MG63 (cell line): ENCODE measurements at places on chromosomes 5 and 9. TPM values are rescaled to one million over a fixed set of nuclear protein-coding genes. Genes with fewer than 3 reads are reported as not detected.

Gene ZBED3
- total RNA-seq: 0.20 TPM in 1 of 2 replicates, not detected in the other

Gene VCP
- total RNA-seq: 120 and 139 TPM in 2 replicates

Gene NRARP
- total RNA-seq: 0.16 TPM in 1 of 2 replicates, not detected in the other

Gene ARAP3
- total RNA-seq: 2.1 and 4.6 TPM in 2 replicates

Gene FAXDC2
- 0.54 TPM in 1 of 2 replicates, not detected in the other for total RNA-seq

Gene TXNDC15
- 115 and 231 TPM in 2 replicates for total RNA-seq

Gene SPINK6
- not detected in 2 replicates for total RNA-seq

Gene LEAP2
- total RNA-seq: 1.4 TPM in 1 of 2 replicates, not detected in the other

Gene DNAJB5
- 3.7 and 4.1 TPM in 2 replicates for total RNA-seq

Gene FABP6
- 2.6 and 3.9 TPM in 2 replicates for total RNA-seq

Gene ELOVL7
- 0.07 and 0.13 TPM in 2 replicates for total RNA-seq

Gene PRSS3
- total RNA-seq: not detected in 2 replicates

Gene IFNA13
- not detected in 2 replicates for total RNA-seq

Gene SNX2
- 61.7 and 105 TPM in 2 replicates for total RNA-seq

Gene OR1J2
- total RNA-seq: not detected in 2 replicates

Gene CDX1
- total RNA-seq: 0.07 TPM in 1 of 2 replicates, not detected in the other

Gene C6
- total RNA-seq: not detected in 2 replicates

Gene SPATA31E1
- not detected in 2 replicates for total RNA-seq

Gene PCDHA4
- not detected in 2 replicates for total RNA-seq

Gene PFDN1
- total RNA-seq: 240 and 304 TPM in 2 replicates

Gene C5orf58
- not detected in 2 replicates for total RNA-seq

Gene SLC36A2
- total RNA-seq: not detected in 2 replicates

Gene KIF20A
- total RNA-seq: 111 and 129 TPM in 2 replicates

Gene TMEM215
- not detected in 2 replicates for total RNA-seq

Gene NRG2
- 0.94 and 2.8 TPM in 2 replicates for total RNA-seq

Gene GPX8
- total RNA-seq: 40.7 and 59.3 TPM in 2 replicates

Gene IL12B
- not detected in 2 replicates for total RNA-seq

Gene CDC20B
- total RNA-seq: not detected in 2 replicates

Gene ANKRD18B
- not detected in 2 replicates for total RNA-seq

Gene CCDC69
- 0.27 and 0.40 TPM in 2 replicates for total RNA-seq

Gene SPINK14
- not detected in 2 replicates for total RNA-seq

Gene NR6A1
- total RNA-seq: 0.37 and 2.5 TPM in 2 replicates

Gene OR1L4
- not detected in 2 replicates for total RNA-seq

Gene NOXA1
- total RNA-seq: not detected in 2 replicates

Gene GALNT12
- total RNA-seq: 0.22 and 0.99 TPM in 2 replicates

Gene PBX3
- 12.4 and 18.7 TPM in 2 replicates for total RNA-seq

Gene CLIC3
- not detected in 2 replicates for total RNA-seq

Gene TRPM3
- total RNA-seq: not detected in 2 replicates

Gene INSL4
- total RNA-seq: not detected in 2 replicates

Gene BAG1
- total RNA-seq: 34.3 and 44.0 TPM in 2 replicates

Gene CAMK2A
- 0.56 TPM in 1 of 2 replicates, not detected in the other for total RNA-seq

Gene LCN2
- total RNA-seq: not detected in 2 replicates

Gene FCN2
- total RNA-seq: not detected in 2 replicates
